ENCODE measurements at places on chromosomes 12 and 14.

DNA sequence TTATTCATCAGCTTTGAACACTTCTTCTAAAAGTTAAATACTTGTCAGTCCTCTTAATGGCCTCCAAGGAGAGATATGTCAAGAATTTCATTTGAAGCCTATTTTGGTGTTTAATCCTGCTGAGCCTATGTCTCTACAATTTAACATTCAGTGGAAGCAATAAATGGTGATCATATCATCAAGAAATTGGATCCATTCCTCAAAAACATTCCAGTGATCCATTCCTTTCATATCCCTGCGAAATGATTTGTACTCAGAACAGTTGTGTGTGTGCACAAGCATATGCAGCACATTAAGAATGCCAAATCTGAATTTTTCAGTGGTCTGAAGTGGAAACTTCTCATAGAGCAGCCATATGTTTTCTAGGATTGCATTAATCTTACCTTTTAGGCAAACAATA is 373.7 kb upstream of the SYT1 start:
- DNase-seq: no peak

GRCh38 chr14:74265301-74265965 is 26.2 kb downstream of the VSX2 start:
- no peak for DNase-seq

DNA sequence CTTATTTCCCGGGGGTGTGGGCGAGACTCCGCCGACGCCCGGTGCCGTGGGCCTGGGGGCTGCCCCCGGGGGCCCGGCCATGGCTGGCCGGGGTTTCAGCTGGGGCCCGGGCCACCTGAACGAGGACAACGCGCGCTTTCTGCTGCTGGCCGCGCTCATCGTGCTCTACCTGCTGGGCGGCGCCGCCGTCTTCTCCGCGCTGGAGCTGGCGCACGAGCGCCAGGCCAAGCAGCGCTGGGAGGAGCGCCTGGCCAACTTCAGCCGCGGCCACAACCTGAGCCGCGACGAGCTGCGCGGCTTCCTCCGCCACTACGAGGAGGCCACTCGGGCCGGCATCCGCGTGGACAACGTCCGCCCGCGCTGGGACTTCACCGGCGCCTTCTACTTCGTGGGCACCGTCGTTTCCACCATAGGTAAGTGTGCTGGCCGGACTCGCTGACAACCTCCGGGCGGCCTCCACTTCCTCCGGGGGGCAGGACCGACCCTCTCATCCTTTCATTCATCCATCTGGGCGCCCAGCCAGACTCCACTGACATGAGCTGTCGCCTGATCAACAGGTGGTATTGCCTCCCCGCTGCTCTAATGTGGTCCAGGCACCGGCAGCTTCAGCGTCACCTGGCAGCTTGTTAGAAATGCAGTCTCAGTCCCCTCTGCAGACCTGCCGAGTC is 467 bp downstream of the KCNK13 start:
- DNase-seq: peak; percentile 23

DNA sequence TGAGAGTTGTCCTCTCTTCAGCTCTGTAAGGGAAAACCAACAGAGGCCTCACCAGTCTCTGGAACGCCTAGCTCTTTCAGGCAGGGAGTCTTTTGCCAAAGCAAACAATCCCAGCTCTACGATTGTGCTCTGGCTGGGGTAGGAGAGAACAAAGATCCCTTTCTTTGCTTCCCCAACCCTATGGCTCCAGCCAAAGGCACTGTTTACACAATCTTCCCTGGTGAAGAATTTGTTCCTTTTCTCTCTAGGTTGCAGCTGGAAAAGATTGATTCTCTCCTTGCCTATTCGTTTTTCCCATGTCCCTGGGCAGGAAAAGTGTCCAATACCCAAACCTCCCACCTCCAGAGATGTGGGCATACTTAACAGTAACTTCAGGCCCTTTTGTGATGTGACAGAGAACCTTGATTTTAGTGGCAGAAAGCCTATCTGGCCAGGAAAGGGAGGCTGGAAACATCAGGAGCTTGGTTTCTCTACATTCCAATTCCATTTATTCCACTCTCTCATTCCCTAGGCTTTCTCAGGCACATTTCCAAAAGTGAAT is 16.8 kb downstream of the ATP5MC2 start:
- peak; percentile 81 for DNase-seq

- DNase-seq: no peak
These were observed 32.8 kb downstream of the YEATS4 start for GRCh38 chr12:69392179-69392928.

DNA sequence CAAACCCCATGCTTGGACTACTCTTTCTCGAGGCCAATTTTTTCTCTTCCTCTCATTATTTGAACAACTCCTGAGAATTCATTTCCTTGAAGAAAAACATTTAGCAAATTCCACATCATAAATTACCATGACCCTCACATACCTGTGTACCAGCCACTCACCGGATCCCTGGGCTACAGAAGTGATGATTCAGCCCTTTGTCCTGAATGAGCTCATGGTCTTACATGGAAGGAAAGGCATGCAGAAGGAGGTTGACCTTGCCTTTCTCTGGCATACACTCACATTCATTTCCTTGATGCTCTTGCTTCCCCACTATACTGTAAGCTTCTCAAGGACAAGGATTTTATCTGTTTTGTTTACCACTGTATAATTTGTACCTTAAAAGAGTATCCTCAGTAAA is 191.5 kb downstream of the SLC5A8 start:
- no peak for DNase-seq

GRCh38 chr12:6364044-6364374 is 11.4 kb downstream of the SCNN1A start:
- no peak for DNase-seq

DNA sequence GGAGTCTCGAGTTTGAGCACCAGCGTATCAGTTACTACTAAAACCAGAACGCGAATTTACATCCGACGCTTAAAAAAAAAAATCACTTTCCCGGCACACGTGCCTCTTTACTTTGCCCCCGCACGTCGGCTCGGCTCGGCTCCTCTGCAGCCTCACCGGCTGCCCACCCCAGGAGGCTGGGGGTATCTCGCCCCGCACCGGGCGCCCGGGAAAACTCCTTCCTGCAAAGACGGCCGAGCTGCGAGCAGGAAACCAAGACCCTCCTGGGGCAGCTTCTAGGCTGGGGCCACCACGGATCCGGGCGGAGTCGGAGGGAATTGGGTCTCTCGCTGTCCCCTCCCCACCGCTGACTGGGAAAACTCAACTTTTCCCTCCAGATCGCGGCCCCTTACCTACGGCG is 610 bp downstream of the VSIG10 start:
- peak; percentile 37 for DNase-seq

GRCh38 chr12:28776220-28776619 is 372.9 kb upstream of the FAR2 start:
- DNase-seq: no peak

DNA sequence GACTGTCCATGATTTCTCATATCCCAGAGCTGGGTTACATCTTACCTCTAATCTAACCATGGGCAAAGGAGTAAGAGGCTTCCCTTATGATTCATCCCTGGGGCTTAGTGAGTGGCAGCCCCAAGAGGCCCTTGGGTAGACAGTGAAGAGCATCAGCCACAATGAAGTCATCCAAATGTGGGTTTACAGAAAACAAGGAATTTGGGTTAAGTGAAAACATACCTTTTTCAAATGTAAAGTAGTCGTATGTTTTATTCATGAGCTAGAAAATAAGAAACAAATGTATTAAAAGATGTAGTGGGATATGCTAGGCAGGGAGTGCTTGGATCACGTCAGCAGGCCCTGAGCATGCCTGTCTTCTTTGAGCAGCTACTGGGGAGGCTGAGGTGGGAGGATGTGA is 54.0 kb upstream of the ELK3 start:
- DNase-seq: no peak

- no peak for DNase-seq
These were observed 178.0 kb downstream of the DACT1 start for GRCh38 chr14:58815794-58816193.

GRCh38 chr12:71299541-71300376 is 139.8 kb upstream of the LGR5 start:
- no peak for DNase-seq

GRCh38 chr14:96095581-96096476 is 56.7 kb downstream of the C14orf132 start:
- DNase-seq: peak; percentile 76

GRCh38 chr12:105445649-105446048 is 115.2 kb downstream of the C12orf75 start:
- DNase-seq: no peak

- no peak for DNase-seq
These were observed 8.7 kb downstream of the SAV1 start for GRCh38 chr14:50659327-50659974.

- no peak for DNase-seq
These were observed 3.9 kb downstream of the CD163 start for GRCh38 chr12:7499636-7500035.

DNA sequence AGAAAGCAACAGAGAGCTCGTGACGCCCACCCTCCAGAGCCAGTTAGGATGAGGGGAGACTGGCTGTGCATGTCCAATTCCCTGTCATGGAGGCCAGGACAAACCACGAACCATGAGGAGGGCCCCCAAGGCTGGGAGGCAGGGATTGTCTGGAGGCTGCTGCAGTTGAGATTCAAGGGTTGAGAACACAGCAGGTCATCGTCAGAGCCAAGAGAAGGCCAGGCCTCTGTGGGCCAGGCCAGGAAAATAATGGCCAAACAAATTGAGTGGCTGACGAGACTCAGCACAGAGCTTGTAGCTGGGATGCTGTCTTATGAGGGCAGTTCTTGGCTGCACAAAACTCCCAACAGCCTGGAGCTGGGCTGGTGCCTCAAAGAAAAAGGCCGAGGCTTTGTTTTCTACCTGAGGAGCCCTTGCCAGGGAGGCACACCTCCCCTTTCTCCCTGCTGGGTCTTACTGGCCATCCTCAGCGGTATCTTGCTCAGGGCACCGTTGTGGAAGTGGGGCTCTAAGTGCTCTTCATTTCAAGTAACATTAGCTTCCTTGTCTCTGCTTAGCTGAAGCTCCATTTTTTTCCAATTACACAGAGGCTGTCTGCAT is 665.9 kb downstream of the BCL11B start:
- DNase-seq: no peak

DNA sequence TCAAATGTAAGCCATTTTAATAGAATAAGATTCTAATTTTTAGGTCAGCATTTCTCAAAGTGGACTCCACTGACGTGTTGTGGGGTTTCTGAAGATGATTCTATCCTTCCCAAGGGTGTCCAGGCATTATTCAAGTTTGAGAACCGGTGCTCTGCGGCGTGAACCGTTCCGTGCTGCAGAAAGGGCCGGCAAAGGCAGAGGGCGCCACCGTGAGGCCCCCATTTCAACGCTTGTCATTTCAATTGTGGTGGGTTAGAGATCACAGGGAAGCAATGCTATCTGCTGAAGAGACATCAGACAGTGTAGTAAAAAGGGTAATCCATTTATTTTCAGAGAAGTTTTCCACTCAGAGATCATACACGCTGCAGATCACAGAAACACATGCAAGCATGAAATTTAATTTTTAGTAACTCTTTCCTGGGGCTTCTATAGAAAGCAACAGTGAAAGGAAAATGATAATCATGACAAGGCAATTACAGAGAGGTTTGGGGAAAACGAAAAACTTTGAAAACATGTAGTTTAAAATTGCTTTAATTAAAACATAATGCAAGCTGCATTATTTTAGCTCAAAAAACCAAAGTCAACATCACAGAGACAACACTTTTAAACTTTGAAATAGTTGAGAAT is 201.7 kb downstream of the EXOC5 start:
- DNase-seq: no peak

- DNase-seq: no peak
These were observed 239.2 kb downstream of the ADGRD1 start for GRCh38 chr12:131192951-131193350.

DNA sequence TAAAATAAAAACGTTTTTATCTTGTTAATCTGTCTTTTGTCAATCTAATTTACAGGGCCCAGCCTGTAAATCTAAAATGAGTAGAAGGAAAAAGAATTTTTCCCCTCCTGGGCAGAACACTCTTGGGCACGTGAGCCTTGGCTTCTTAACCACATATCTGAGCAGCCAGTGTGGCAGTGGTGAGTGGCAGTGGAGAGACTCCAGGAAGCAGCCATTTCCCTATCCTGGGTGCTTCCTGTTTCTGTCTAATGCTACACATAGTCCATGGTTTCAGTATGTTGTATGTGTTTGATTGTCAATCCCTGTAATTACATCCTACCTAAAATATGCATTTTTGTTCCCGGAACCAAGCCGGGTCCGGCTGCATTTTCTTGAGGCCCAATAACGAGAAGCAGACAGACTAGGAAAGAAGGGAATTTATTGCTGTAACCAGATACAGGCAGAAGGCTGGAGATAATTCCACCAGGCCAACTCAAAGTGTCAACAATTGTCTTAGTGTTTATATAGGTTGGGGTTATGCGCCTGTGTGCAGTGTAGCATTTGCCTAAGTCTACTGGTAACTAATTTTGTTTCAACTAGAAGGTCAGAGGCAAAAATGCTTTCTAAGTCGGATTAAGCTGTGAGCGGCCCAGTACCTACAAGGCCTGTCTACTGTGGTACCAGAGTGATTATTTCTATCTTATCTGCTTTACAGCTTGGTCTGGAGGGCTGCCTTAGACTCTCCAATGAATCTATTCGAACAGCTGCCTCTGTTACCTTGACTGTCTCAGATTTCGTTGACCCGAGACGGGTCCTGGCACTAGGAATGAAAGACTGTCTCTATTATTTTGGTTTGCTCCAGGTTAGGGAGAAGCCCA is 82.4 kb upstream of the RESF1 start:
- no peak for DNase-seq

- DNase-seq: no peak
These were observed 63.1 kb downstream of the STON2 start for GRCh38 chr14:81337073-81337472.

DNA sequence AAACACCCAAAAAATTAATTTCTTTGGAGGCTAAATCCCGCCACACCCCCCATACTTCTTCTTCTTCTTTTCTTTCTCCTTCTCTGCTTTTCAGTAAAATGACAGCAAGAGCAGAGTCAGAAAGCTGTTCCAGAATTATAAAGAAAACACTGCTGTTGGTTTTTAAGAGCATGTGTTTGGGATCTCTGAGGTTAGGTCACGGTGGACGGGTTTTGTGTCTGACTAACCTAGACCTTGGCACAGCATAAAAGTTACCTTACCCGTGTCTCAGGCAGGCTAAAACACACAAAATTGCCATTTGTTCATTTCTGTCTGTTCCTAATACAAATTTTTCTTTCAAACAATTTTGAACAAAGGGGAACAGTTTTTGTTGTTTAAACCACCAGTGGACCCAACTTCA is 540.8 kb downstream of the NRXN3 start:
- no peak for DNase-seq

- DNase-seq: no peak
These were observed 15.8 kb downstream of the CCND2 start for GRCh38 chr12:4289231-4289878.

DNA sequence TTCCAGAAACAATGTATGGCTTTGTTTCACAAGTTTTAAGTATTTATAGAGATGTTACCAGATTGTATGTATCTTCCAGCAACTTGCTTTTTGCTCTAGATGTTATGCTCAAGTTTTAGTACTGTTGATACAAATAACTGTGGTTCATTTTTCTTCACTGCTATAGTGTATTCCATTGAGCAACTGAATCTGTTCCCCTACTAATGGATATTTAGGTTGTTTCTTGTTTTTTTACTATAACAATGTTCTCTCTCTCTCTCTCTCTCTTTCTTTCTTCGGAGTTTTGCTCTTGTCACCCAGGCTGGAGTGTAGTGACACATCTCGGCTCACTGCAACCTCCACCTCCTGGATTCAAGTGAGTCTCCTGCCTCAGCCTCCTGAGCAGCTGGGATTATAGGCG is 16.6 kb downstream of the HCAR2 start:
- DNase-seq: no peak

- DNase-seq: no peak
These were observed 40.2 kb downstream of the CYP46A1 start for GRCh38 chr14:99724196-99724891.
